ENCODE measurements at places on chromosomes 3 and 15. TPM values are rescaled to one million over a fixed set of nuclear protein-coding genes. Genes with fewer than 3 reads are reported as not detected.

LRRC31 gene
- 1.4 TPM for polyA plus RNA-seq

KLHL40 gene
- not detected for polyA plus RNA-seq

SLC28A2 gene
- 0.29 TPM for polyA plus RNA-seq

MKRN2OS gene
- 2.6 TPM for polyA plus RNA-seq

AMOTL2 gene
- 63.9 TPM for polyA plus RNA-seq

TMEM158 gene
- 16.0 TPM for polyA plus RNA-seq

DNAJA4 gene
- 2.8 TPM for polyA plus RNA-seq

SLC12A8 gene
- polyA plus RNA-seq, result 18.9 TPM

CASR gene
- polyA plus RNA-seq, result 0.18 TPM

ARPP21 gene
- 0.19 TPM for polyA plus RNA-seq

RETNLB gene
- polyA plus RNA-seq, result not detected

ZSCAN2 gene
- 11.2 TPM for polyA plus RNA-seq

DNA sequence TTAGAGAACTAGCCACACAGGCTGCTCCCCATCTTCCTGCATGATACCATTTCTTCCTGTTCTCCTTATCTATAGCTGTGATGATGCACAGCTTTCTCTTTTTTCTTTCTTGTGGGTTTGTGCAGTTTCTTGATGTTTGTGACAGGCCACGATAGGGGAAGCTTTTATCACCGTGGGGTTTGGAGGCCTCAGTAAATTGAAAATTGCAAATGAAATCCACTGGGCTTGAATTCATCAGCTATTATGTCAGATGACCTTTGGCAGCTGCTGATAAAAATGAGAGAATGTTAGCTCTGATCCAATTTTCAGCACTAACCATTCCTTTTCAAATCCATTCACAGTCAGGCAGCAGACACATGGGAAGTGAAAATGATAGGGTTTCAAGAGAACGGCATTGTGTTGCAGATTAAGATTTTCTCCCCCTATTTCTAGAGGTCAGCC, 176.9 kb upstream of the SOX2 start:
- H3K4me1 ChIP-seq, result no peaks in the 10 kb centered on the region
- no peaks in the 10 kb centered on the region for H3K27me3 ChIP-seq
- no peak overlapping the region for H3K27ac ChIP-seq
- no peak overlapping the region for H3K4me3 ChIP-seq
- DNase-seq, result no peak
- H3K36me3 ChIP-seq, result no peaks in the 10 kb centered on the region

DNA sequence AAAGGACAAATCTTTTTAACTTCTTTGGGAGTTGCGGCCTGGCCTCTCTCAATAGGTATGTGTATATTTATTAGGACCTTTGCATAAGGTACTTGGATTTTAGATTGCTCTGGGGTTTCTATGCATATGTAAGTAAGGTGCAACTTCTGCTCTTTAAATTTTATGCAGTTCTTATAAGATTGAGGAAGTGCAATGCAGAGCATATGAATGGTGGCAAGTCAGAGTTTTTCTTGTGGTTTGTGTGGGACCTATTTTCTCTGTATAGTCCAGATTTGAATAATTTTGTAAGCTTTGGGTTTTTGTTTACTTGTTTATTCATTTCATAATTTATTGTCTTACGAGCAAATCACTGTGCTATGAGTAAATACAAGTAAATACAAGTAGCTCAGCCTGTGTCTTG, 101.5 kb downstream of the ATG7 start:
- H3K27me3 ChIP-seq, result no peaks in the 10 kb centered on the region
- no peaks in the 10 kb centered on the region for H3K36me3 ChIP-seq
- no peak overlapping the region for H3K27ac ChIP-seq
- no peaks in the 10 kb centered on the region for H3K4me1 ChIP-seq
- DNase-seq, result no peak

DNA sequence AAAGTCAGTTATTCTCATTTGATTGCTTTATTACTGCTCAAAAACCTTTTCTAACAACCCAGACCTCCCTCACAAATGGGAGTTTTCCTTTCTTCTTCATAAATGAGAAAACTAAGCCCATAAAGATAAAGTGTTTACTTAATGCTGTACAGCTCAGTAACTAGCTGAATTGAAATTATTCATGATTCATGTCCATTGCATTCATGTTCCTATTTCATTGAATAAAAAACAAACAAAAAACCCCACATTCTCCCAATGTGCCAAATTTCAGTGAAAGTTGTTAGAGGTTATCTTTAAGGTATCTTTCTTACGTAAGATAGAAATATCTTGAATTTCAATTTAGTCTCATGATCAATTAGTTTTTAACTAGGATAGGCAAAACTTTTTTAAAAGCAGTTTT, 2.8 kb downstream of the PLSCR2 start:
- H3K27ac ChIP-seq, result no peak overlapping the region
- no peaks in the 10 kb centered on the region for H3K4me1 ChIP-seq
- no peaks in the 10 kb centered on the region for H3K36me3 ChIP-seq
- no peak for DNase-seq

DNA sequence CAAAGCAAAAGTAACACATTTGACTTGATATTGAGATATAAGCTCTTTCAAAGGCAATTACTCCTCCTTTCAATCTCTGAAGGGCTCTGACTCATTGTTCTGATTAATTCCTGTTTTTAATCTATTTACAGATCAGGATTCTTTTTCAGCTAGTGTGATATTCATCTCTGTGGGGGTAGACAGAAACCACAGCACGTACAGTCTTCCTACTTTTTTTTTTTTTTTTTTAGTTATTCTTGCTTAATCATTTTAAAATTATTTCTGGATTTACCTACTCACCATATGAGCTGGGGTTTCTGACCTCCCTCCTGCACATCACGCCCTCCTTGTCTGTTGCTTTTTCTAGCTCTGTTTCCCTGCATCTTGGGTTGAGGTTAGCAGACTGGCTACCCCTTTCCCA, 1.4 kb downstream of the CNTN3 start:
- H3K4me3 ChIP-seq, result no peak overlapping the region
- no peaks in the 10 kb centered on the region for H3K36me3 ChIP-seq
- no peak for DNase-seq
- H3K27me3 ChIP-seq, result peaks cover 30% of the 10 kb centered on the region
- peaks cover 11% of the 10 kb centered on the region for H3K4me1 ChIP-seq

- H3K27ac ChIP-seq, result no peak overlapping the region
- H3K4me3 ChIP-seq, result no peak overlapping the region
- peak; percentile 64 for DNase-seq
- no peaks in the 10 kb centered on the region for H3K36me3 ChIP-seq
- no peaks in the 10 kb centered on the region for H3K4me1 ChIP-seq
These were observed 146.6 kb downstream of the SERPINI1 start for GRCh38 chr3:167882057-167882667.

DNA sequence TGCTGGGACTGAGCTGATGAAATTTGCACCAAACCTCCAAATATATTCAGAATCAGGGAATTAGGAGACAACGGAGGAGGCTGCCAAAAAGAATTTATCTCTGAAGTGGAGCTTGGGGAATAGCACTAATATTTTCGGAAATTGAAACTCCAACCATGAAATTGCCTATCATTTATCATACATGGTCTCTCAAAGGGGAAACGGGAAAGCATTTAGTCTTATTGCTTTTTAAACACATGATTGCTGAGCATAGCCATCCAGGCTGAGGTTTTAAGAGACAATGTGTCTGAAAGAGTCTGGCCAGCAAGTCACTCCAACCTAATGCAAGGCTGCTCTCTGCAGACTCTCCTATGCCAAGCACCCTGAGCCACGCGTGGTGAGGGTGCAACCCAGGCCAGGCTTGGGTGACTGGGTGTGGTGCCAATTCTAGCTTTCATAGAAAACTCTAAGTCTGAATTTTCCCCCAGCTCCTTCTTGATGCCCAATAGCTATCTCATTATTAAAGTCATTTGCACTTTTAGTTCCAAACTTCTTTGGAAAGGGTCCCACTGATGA, 200.2 kb downstream of the RPLP1 start:
- no peak for DNase-seq
- no peak overlapping the region for H3K27ac ChIP-seq
- H3K27me3 ChIP-seq, result peaks cover 9% of the 10 kb centered on the region
- H3K4me1 ChIP-seq, result no peaks in the 10 kb centered on the region
- H3K4me3 ChIP-seq, result no peak overlapping the region

DNA sequence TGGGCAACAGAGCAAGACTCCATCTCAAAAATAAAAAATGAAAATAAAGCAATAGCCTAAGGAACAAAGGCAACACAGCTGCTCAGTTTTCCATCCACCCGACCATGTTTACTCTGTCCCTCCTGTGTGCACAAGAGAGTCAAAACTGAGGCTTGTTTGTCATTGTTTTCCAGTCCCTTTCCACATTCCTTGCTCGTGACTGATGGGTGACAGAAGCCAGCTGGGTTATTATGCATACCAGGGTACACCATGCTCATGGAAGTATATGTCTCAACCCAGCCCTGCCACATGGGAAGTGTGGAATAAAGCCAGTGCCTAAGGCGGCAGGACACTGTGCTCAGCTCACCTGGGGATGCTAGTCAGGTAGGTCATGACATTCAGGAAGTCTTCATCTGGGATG, 49.5 kb downstream of the MCF2L2 start:
- DNase-seq, result no peak
- H3K4me3 ChIP-seq, result no peak overlapping the region
- H3K27ac ChIP-seq, result no peak overlapping the region
- no peaks in the 10 kb centered on the region for H3K36me3 ChIP-seq

DNA sequence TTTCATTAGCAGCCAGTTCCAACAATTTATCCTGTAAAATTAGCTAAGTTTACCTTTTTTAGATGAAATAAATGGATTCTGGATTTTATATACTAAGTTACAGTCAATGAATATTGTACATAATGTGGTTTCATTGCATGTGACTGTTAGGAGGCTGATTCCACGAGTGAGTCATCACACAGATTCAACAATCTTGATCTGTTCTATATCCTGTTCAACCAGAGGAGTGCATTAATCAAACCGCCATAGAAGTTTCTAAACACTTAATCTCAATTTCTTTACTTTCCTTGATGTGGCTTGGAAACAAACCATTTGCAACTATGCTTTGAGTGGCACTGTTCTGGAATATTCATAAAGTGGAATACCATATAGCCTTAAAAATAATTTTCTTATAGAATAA, 15.3 kb downstream of the DNAJC13 start:
- H3K36me3 ChIP-seq, result no peaks in the 10 kb centered on the region
- no peak overlapping the region for H3K4me3 ChIP-seq
- peak; percentile 14 for DNase-seq
- H3K27ac ChIP-seq, result peak overlapping the region; percentile 2

DNA sequence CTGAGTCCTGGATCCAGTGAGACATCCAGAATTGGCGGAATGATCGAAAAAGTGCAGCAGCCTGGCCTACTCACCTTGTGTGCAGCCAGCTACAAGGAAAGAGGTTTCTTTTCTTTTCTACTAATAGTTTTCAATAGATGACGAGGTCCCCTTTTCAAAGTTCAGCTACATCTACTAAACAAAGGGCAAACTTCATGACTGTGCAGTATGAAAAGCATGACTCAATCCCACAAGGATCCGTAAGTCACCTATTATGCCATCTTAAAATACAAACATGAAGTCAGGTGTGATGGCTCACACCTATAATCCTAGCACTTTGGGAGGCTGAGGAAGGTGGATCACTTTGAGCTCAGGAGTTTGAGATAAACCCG, 16.7 kb downstream of the MIX23 start:
- H3K27ac ChIP-seq, result peak overlapping the region; percentile 89
- H3K27me3 ChIP-seq, result no peaks in the 10 kb centered on the region
- peak; percentile 38 for DNase-seq
- no peak overlapping the region for H3K4me3 ChIP-seq
- H3K36me3 ChIP-seq, result no peaks in the 10 kb centered on the region

GRCh38 chr3:86867982-86868381, 123.0 kb downstream of the VGLL3 start:
- no peaks in the 10 kb centered on the region for H3K27me3 ChIP-seq
- no peak overlapping the region for H3K27ac ChIP-seq
- H3K4me1 ChIP-seq, result no peaks in the 10 kb centered on the region
- no peak overlapping the region for H3K4me3 ChIP-seq
- no peaks in the 10 kb centered on the region for H3K36me3 ChIP-seq

DNA sequence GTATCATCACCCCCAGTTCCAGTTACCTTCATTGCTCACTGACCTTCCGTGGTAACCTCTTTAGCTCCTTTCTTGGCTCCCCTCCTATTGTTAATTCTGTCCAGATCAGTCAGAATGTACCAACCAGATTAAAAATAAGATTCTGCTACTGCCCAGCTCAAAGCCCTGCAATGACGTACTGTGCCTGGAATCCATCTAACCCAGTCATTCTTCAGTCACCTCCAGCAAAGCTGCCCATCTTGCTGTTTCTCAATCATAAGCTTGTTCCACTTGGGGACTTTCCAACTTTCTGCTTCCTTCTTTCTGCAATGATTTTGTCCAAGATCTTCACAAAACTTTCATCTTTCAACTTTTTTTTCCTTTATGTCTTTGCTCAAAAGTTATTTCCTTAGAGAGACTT, 512.0 kb upstream of the ZNF385D start:
- H3K4me1 ChIP-seq, result no peaks in the 10 kb centered on the region
- H3K27me3 ChIP-seq, result no peaks in the 10 kb centered on the region
- no peak for DNase-seq
- H3K27ac ChIP-seq, result no peak overlapping the region
- H3K4me3 ChIP-seq, result no peak overlapping the region
- H3K36me3 ChIP-seq, result no peaks in the 10 kb centered on the region

DNA sequence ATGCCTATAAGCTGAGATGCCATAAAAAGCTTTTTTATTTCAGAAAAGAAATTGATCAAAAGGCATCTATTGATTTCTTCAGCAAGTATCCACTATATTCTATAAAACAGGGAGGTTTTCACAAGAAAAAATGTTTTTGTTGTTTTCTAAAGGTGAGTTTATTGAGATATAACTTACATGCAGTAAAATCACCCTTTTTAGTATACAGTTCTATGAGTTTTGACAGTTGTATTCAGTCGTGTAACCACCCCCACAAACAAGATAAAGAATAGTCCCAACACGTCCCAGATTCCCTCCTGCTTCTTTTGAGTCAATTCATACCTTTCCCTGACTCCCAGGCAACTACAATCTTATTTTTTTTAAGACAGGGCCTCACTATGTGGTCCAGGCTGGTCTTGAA, 7.8 kb downstream of the INTS14 start:
- no peaks in the 10 kb centered on the region for H3K36me3 ChIP-seq
- no peaks in the 10 kb centered on the region for H3K4me1 ChIP-seq
- DNase-seq, result no peak
- H3K27me3 ChIP-seq, result no peaks in the 10 kb centered on the region
- H3K27ac ChIP-seq, result no peak overlapping the region

- no peak overlapping the region for H3K4me3 ChIP-seq
- DNase-seq, result peak; percentile 64
These were observed 15.0 kb downstream of the IL12A start for GRCh38 chr3:160003520-160004128.

DNA sequence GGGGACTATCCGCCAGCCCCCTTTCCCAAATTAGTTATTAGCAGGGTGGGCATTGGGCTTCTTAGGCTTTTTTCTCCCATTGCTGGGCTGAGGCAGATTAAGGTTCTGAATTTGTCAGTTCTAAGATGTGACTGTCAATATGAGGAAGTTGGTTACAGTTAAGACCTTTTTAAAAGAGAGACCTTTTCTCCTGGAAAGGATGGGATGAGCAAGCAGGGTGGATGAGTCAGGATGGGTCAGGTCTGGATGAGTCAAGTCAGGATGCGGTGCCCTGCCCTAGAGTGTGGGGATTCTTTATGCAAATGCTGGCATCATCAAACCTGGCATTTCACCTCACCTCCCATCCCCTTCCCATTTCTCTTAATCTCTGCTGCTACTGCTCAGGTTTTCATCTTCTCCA, 1.9 kb downstream of the AEN start:
- peaks cover 7% of the 10 kb centered on the region for H3K4me1 ChIP-seq
- no peak overlapping the region for H3K4me3 ChIP-seq
- no peaks in the 10 kb centered on the region for H3K36me3 ChIP-seq
- DNase-seq, result peak; percentile 54
- H3K27ac ChIP-seq, result peak overlapping the region; percentile 82
- H3K27me3 ChIP-seq, result no peaks in the 10 kb centered on the region

All from hepatocyte (in vitro differentiated cells).